ENCODE measurements at places on chromosomes 5 and 9.

GRCh38 chr9:25678846-25679360 is 659 bp upstream of the TUSC1 start:
- no peak for DNase-seq

DNA sequence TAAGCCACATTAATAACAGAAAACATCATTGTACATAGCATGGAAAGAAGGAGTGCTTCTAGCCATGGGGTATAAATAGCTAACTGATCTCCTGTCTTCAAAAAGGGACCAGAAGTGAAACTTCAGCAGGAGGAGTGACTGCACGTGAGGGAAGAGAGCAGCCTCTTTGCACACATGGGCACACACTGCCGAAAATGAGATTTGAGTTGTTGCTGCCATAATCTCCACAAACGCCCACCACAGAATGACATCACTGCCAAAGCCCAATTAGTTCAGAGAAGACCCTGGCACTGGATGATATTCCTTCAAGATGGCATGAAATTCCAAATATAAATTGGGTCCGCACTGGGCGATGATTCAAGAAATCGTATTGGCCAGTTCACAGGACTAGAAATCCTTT is 238.9 kb upstream of the NR4A3 start:
- no peak for DNase-seq

- no peak for DNase-seq
Measured at GRCh38 chr5:157971571-157972216, 112.7 kb upstream of the CLINT1 start.

- DNase-seq: no peak
Measured at GRCh38 chr5:61536922-61537321, 204.9 kb downstream of the ZSWIM6 start.

GRCh38 chr5:122454541-122454940 is 142.5 kb downstream of the SNCAIP start:
- DNase-seq: no peak

DNA sequence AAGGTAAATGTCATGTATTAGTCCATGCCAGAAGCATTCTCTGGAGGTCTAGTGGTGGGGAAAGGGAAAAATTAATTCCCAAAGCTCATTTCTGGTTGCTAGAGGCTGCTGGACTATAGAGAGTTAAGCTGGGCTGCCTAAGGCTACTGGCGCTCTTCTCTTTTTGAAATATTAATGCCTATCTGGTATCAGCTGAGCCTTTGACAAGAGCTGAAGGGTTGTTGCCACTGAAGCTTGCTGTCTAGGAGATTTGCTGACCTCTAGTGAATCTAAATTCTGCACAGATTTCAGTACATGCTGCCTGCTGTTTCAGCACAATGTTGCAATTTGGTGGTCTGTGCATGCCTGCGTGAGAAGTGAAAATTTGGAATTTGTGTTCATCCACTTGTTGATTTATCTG is 29.1 kb upstream of the PLCXD3 start:
- no peak for DNase-seq

DNA sequence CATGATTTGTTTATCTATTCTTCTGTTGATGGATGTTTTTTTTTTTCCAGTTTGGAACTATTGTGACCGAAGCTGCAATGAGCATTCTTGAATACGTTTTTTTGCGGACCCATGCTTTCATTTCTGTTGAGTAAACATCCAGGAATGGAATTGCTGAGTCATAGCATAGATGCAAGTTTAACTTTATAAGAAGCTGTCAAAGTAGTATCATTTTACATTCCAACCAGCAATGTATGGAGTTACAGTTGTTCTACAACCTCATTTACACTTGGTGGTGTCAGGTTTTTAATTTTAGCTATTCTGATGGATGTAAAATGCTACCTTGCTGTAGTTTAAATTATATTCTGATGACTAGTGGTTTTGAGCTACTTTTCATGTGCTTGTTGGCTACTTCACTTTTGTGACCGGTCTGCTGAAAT is 49.0 kb downstream of the NPR3 start:
- no peak for DNase-seq

DNA sequence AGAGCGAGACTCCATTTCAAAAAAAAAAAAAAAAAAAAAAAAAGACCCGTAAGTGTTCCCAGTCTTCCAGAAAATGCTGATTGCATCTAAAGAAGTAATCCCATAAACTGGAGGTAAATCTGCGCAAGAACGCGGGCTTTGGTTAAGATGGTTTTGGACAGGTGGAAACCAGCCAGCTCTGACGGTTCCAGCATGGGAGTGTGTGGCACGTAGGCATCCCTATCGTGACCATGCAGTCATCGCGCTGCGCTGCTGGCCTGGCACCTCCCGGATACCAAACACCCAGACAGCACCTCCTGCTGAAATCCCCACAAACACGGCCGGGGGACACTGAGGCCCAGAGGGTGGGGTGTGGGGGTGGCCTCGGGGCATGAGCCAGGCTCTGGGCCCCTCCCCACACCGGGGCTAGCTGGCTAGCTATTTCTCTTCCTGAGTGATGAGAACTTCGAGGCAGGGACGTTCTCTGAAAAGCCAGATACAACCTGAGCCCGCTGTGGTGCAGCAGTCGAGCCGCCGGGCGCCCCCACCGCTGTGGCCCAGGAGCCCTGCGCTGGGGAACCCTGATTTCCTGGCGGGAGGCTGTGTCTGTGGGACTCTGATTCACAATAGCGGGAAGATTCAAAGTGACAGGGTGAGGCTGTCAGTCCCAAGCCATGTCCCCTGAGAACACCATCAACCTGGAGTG is 32.2 kb upstream of the NOTCH1 start:
- no peak for DNase-seq

DNA sequence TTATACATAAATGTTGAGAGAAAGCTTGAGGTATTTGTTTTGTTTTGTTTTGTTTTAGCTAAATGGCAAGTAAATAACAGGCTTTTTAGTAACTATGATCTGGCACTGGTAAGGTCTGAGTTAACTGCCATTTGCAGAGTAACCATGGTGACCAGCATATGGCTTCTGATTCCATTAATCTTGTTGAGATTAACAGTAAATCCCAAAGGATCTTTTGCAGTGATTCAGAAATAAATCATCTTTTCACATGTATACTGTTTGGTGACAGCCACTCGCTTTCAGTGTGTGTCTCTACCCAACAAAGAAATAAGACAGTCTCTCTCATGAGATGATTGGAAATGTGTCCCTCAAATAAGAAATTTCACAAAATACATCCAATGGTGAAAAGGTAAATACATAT is 235.6 kb downstream of the RAB3C start:
- no peak for DNase-seq

- no peak for DNase-seq
Measured at GRCh38 chr5:53994148-53994547, 316.2 kb downstream of the ARL15 start.

- no peak for DNase-seq
Measured at GRCh38 chr9:86410281-86410680, 56.1 kb upstream of the TUT7 start.

- no peak for DNase-seq
Measured at GRCh38 chr5:142610176-142611001, 75.5 kb downstream of the FGF1 start.

DNA sequence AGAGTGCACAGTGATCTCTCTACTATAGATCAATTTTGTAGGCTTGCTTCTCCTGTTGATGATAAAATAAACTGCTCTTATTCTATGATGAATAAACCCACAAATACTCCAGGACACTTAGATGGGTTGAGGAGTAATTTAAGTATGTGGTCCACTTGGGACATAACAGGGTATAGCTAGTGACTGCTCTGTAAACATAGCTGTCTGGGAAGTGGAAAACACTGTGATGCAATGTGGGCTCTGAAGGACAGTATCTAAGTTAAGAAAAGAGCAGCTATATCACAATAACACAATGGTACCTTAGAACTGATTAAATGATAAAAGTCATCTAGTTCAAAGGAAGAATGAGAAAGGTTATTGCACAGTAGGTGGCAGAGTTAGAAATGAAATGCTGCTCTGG is 294.3 kb upstream of the HAPLN1 start:
- DNase-seq: no peak

DNA sequence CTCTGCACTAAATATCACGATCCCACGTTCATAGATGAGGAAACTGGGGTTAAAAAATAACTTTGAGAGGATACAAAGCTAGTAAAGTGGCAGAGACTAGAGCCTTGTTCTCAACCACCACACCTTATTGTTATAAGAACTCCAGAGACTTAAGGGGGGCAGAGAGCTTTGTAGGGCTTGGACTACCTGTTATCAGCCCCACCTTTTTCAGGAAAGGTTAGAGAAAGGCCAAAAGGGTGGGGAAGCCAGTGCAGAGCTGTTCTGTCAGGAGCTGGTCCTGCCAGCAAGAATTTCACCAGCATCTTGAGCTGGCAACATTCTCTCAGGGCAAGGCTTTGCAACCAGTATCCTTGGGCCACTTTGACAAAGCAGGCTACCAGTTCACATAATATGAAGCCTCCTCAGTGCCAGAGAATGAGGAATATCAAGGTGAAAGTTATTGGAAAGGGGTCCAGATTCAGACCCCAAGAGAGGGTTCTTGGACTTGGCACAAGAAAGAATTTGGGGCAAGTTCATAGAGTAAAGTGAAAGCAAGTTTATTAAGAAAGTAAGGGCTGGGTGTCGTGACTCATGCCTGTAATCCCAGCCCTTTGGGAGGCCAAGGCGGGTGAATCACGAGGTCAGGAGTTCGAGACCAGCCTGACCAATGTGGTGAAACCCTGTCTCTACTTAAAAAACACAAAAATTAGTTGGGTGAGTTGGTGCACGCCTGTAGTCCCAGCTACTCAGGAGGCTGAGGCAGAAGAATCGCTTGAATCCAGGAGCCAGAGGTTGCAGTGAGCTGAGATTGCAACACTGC is 66.2 kb upstream of the CLINT1 start:
- no peak for DNase-seq

DNA sequence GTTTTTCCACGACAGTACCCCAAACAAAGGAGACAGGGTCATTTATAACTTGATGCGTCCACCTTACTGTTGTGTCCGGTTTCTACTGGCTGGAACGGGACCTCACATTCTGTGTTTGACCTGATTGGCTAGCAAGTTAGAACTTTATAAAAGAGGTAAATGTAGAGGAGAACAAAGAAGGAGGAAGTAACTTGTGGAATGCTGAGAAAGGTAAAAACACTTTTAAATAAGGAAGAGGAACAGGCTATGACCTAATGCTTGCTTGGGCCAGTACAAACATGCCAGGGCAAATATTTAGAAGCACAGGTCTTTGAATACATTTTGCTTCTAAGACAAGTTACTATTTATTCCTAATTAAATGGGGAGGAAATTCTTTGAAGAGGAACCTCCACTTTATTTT is 251.6 kb downstream of the KIAA0825 start:
- no peak for DNase-seq

DNA sequence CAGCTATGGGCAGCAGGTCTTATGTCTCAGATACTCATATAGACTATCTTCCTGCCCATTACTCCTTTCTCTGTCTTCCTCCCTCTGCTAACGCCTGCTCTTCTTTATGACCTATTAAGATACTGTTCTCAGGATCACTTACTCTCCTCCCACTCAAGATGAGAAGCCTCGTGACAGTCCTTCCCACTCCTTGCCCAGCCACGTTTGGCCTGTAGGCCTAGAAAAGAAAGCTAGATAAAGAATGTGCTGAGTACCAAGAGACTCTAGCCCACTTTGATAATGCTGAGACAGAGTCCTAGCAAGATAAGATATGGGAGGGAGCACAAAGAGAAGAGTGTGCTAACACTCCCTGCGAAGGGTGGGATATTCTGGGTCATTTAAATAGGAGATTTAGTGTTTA is 6.8 kb upstream of the DENND4C start:
- no peak for DNase-seq

- DNase-seq: peak; percentile 65
Measured at GRCh38 chr5:43042176-43042625, 2.1 kb upstream of the ANXA2R start.

GRCh38 chr5:146788898-146789297 is 89.7 kb downstream of the PPP2R2B start:
- DNase-seq: no peak

DNA sequence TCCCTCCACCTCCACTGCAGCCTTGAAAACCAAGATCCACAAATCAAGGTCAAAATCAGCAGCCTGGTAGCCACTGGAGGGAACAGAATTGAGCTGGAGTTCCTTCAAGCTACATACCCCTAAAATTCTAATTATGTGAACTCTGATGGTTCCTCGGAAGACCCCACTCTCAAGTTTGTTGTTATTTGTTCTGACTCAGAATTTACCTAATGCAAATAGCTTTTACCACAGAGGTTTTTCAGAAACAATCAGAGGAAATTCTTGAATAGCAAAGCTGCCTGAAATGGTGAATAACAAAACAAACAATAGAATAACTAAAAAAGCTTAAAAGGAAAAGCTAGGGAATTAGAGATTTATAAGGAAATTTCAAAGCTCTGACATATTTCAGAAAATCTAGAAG is 220.0 kb downstream of the CDH18 start:
- DNase-seq: no peak

GRCh38 chr5:180289433-180289832 is 2.5 kb downstream of the MAPK9 start:
- DNase-seq: no peak

DNA sequence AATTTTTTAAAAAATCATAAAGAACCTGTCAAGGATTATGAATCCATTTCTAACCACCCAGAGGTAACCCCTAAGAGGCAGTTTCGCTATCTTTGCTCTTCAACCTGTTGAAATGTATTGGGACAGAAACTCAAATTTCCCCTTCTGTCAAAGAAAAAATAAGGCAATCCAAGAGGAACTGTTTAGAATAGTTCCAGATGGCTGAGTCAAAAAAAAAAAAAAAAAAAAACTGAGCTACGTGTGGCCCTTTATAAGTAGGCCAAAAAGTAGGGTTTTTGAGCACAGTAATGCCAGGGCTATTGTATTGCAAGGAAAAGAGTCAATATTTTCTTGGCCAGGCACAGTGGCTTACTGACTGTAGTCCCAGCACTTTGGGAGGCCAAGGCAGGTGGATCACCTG is 94.9 kb downstream of the RAD23B start:
- DNase-seq: no peak

DNA sequence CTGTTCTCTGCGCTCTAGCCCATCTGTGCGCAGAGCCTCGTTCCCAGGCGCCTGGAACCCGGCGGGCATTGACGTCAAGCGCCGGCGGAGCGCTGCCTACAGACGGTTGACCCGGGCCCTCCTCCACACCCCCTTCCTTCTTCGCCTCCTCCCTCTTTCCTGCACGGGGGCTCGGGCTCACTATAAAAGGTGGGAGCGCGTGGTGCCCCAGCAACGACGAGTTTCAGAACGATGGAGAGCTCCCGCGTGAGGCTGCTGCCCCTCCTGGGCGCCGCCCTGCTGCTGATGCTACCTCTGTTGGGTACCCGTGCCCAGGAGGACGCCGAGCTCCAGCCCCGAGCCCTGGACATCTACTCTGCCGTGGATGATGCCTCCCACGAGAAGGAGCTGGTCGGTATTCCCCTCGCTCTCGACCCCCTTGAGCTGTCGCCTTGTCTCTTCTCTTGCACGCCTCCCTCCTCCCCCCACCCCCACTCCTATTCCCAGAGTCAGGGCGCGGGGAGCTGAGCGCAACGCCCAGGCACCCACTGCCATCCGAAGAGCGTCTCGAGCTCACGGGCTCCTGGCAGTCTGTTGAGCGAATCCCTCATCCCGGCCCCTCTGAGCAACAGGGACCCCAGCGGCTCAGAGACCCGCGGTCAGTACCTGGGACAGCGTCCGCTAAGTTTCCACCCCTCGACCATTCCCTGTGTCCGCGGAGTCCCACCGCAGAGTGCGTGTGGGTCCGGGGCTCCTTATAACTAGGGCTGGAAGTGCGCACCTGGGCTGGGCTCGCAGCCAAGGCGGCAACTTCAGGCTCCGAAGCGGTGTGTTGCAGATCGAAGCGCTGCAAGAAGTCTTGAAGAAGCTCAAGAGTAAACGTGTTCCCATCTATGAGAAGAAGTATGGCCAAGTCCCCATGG is at the start of gene CARTPT:
Gene CARTPT (plus strand): TSS at position 213 of the 902 bp plus-strand sequence. CDS start 19 bp downstream, at position 232.
- DNase-seq: no peak
